ENCODE measurements at places on chromosomes 6 and 20.

DNA sequence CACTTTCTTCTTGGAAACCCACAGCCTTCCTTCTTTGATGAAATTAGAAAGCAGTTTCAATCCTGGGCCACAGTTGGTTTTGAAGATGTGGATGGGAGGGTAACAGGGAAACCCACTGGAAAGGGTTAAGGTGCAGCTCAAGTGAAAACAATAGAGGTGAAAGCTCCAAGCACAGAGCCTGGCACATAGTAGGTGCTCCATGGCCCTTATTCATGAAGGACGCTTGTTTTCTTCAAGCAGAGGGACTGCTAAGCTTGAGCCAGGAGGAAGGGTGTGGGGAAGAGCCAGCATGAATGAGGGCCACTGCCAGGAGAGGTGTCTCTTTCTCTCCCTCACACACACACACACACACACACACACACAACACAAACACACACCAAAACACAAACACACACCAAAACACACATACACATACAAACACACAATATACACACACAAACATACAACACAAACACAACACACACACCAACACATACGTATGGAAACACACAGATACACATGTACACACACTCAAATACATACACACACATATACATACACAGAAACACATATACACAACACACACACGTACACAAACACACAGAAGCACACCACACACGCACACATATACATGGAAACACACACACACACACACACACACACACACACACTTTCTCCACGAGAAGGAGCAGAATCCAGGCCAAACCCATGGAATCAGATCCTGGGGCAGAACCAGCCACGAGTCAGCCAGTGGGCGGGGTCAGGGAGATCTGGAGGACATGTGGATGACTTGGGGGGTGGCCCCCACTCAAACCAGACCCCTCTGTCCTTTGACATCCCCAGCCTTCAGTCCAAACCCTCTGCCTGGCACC is 23.7 kb upstream of the RBPJL start:
- DNase-seq, result no peak

DNA sequence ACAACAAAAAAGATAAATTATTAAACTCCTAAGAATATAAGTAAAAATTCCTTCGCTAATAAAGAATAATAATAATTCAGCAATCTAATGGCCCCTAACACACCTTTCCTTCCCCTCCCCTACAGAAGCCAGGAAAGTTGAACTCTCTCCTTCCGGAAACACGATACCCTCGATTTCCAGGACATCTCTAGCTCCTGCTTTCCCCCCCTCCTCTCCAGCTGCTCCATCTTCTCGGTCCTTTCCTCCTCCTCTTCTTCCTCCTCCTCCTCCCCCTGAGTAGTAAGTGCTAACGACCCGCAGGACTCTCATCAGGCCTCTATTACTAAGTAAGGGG is 603 bp downstream of the TASP1 start:
- peak; percentile 3 for DNase-seq

- DNase-seq, result peak; percentile 59
These were observed 58.2 kb downstream of the SMAP1 start for GRCh38 chr6:70725817-70726415.

DNA sequence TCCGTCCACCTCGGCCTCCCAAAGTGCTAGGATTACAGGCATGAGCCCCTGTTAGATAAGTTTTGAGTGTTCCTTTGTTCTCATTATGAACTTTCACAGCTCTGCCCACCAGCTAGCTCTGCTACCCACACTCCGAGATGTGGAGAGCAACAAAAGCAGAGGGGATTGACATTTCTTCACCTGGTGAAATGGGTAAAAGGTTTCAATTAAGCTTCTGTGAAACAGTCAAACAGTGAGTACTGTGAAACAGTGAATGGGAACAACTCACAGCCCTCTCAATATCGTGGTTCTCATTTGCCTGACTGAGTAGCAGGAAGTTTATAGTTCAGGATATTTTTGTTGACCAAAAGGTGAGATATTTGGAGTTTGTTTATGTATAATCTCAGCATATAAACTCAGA is 412.8 kb downstream of the CD83 start:
- no peak for DNase-seq

GRCh38 chr6:39765508-39766065 is 26.6 kb upstream of the DAAM2 start:
- DNase-seq, result no peak

DNA sequence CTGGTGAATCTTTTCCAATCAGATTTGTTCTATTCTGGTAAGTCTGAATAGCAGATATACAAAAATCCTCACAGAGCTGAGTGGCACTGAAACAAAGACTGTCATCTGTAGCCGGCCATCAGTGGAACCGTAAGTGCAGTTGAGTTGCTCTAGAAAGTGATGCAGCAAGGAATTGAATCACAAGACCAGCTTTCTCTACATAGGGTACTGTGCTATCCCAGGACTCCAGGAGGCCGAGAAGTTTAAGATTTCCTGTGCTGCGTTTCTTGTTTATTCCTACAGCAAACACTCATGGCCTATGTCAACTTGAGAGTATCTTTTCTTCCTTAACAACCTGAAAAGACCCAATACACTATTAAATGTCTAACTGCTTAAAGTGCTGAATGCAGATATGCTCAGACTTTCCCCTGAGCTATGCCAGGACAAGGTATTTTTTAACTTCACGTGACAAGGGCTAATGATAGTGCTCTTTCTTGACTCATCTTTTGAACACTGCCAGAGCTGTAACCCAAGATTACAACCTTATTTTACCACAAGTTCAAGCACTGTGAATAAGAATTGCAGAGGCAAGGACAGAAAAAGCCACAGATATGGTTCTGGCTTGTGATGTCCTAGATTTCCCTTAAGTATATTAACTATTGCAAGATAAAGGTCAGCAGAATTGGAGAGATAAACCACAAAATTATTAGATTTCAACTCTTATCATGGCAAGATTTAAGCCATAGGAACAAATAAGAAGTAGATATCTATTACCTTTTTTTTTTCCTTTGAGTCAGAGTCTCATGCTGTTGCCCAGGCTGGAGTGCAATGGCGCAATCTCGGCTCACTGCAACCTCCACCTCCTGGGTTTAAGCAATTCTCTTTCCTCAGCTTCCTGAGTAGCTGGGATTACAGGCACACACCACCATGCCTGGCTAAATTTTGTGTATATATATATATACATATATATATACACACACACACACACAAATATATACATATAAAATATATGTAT is 71.6 kb downstream of the GJA1 start:
- DNase-seq, result peak; percentile 9

DNA sequence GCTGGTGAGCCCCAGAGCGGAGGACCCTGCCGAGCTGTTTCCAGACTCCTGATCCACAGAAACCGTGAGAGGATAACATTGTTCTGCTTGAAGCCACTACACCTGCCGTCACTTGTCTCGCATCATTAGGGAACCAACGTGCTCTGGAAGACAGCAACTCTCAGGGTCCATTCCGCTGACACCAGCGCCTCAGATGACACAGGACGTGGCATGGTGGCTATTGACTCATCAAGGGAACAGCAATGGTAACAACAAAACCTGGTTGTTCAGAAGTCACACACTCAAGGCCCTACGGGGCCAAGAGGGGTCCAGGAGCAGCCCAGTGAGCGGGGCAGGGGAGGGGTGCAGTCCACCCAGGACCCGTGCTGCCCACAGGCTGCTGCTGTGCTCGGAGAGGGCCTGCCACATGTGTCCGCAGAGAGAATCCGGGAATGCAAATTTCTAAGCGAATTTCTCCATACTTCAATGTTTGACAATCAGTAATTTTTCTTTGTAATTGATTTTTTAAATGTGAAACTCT is 110.4 kb downstream of the TTLL2 start:
- DNase-seq, result no peak

DNA sequence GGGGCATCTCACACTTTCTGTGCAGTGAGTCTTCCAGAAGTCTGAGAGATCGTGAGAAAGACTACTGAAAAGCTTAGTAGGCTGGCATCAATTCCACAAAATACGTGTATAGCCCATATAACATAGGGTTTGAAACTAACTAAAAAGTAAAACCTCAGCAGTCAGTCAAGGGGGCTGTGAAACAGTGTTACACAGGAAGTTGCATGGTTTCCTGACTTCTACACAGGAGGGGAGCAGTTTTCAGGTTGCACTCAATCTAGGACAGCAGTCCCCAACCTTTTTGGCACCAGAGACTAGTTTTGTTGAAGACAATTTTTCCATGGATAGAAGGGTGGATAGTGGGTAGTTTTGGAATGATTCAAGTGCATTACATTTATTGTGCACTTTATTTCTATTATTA is 4.7 kb upstream of the LY86 start:
- DNase-seq, result no peak

- DNase-seq, result peak; percentile 38
These were observed 124.7 kb upstream of the SPACA1 start for GRCh38 chr6:87922947-87923330.

GRCh38 chr6:154138793-154139192 is 99.8 kb downstream of the OPRM1 start:
- peak; percentile 86 for DNase-seq

DNA sequence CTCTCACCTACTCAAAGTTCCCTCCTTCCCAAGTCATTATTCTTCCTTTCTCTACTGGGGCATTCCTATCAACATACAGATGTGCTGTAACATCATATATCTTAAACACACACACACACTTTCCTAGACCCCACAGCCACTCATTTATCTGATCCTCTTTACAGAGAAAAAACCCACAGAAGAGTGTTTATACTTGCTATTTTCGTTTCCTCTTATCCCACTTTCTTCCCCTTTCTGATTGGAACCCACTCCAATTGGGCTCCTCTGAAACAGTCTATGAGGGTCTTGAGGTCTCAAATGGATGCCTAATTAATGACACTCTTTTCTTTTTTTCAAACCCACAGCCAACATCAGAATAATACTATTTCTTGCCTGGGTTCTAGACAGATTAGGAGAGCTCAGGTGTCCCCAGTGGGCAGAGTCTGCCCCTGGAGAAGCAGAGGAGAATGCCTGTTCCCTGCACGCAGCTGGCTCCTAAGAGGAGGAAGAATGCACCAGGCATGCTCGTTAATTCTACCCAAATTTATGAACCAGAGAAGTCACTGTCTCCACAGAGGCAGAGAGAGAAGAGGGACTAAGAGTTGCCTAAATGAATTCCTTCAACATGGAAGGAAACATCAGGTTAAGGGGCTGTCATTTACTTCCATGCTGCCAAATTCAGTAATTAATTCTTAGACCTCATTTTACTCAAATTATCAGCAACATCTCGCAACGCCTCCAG is 65.9 kb downstream of the CRYBG1 start:
- peak; percentile 25 for DNase-seq

DNA sequence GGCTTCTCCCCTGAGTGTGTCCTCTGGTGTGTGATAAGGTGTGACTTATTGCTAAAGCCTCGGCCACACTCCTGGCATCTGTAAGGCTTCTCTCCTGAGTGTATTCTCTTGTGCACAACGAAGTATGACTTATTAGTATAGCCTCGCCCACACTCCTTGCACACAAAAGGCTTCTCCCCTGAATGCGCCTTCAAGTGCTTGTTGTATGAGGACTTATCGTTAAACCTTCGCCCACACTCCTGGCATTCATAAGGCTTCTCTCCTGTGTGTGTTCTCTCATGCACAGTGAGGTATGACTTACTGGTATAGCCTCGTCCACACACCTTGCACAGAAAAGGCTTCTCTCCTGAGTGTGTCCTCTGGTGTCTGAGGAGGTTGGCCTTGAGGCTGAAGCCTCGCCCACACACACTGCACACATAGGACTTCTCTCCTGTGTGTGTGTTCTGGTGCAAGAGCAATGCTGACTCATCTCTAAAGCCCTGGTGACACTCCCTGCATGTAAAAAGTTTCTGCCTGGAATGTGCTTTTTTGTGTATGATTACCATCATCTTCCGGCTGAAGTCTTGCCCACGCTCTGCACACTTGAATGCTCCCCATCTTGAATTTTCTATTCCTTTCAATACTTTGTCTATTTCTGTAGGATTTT is 20.4 kb downstream of the ZNF337 start:
- DNase-seq, result no peak

DNA sequence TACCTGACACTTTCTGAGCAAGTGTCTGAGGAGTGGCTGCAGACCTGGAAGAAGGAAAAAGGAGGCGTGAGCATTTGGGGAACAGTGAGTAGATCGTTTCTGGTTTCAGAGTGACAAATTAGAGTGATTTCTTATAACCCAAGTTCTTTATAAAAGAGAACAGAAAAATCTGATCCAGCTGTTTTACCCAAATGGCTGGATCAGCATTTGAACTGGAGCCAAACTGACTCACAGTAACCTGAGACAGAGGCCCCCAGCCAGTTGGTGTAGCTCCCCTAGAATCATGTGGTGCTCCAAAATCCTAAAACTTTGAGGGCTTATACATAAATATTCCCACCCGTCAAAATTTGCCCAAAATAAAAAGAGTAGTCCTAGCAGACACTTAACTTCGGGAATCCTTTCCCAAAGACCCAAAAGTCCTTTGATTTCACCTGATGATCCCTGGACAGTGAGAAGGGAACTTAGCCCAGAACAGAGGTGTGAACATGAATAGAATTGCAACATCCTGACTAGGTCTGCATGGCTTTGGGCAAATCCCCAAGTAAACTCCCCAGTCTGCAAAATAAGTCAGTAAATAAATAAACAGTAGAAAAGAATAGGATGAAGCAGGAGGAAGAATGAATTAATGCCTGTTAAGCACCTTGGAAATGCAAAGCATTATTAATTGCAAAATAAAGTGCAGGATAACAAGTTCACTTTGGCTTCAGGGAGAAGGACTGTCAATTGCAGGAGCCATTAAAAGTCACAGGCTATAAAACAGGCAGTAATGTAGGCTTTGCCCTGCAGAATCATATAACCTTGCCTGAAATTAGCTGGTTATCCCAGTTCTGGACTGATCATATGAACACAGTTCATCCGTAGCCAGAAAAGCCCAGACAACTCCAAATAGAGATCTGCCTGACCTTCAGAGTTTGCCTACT is 262.0 kb upstream of the JARID2 start:
- DNase-seq, result peak; percentile 33

- no peak for DNase-seq
These were observed 34.0 kb downstream of the KIAA1755 start for GRCh38 chr20:38226553-38226952.

GRCh38 chr6:128743974-128744765 is 138.8 kb upstream of the LAMA2 start:
- no peak for DNase-seq

- DNase-seq, result no peak
These were observed 10.6 kb downstream of the PKHD1 start for GRCh38 chr6:52076791-52077179.

DNA sequence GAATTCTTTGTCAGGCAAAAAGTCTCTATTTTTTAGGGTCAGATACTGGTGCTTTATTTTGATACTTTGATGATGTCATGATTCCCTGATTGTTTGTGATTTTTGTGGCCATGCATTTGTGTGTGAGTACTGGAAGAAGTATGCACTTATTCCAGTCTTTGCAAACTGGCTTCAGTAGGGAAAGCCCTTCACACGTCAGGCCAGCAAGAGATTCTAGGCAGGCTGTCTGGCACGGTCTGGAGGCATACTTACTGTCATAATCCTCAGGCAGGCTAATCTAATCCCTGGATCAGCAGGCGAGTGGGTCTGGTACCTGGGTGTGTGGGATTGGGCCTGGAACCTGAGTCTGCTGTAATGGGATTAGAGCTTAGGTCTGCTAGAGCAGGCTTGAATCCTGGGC is 391.8 kb upstream of the MMS22L start:
- DNase-seq, result no peak
